Renal cortex interstitium (tissue), 15 donors: ENCODE measurements at places on chromosomes 5 and 9. TPM values are rescaled to one million over a fixed set of nuclear protein-coding genes. Genes with fewer than 3 reads are reported as not detected.

- DNase-seq, result no peak
Observed at GRCh38 chr5:141650851-141651727, at the start of gene FCHSD1. Gene FCHSD1 (minus strand): TSS chr5:141651418. CDS start chr5:141651368, 50 bp downstream.

- no peak for DNase-seq
Observed at GRCh38 chr9:108041551-108041950, 552.0 kb upstream of the KLF4 start.

DNA sequence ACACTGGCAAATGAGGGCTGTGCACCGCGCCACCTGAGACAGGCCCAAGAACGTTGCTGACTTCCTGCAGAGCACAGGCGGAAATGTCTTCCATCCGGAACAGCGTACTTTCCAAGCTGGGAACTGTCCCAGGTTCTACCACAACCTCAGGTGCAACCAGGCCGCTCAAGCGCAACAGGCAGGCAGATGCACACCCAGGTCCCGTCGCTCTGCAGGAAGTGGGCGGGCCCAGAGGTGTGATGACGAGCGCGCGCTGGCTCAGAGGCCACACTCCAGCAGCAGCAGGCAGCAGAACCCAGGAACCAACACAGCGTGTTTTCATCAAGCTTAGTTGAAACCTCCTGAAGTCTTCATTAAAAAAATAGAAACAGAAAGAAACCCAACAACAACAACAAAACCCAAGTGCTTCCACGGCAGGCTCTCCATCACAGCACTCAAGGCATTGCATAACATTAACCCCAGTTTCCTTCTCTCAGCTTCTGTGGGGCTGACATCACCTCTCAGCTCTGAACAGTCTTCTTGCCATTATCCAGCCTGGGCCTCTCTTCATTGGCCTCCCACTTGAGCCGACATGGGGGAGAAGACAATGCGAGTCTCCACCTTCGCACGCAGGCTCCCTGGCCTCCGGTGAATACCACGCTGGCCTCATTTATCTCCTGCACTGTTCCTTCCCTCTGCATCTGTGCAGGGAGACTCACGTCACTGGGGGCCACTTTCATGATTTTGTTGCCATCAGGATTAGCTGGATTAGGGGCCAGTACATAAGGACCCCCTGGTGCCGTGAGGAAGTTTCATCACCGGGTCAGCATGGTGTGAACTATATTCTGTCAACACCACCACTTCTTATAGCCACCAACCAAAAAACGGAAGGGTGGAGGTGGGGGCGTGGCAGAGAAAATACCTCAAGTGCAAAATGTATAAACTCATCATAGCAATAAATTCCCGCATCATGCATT is 22.1 kb downstream of the PTCH1 start:
- peak; percentile 3 for DNase-seq

The SPATA31D4 gene
- polyA plus RNA-seq, result not detected

GRCh38 chr5:169701910-169702451 is 64.9 kb downstream of the DOCK2 start:
- DNase-seq, result no peak

The PCA3 gene
- 0.92 TPM for polyA plus RNA-seq
